ENCODE measurements at places on chromosomes 2 and 18. TPM values are rescaled to one million over a fixed set of nuclear protein-coding genes. Genes with fewer than 3 reads are reported as not detected.

INPP5D gene
- polyA plus RNA-seq = 7.5 TPM

LIMS2 gene
- polyA plus RNA-seq = 21.8 TPM

EFHD1 gene
- polyA plus RNA-seq = 72.5 TPM

SP140 gene
- 0.55 TPM for polyA plus RNA-seq

FBXO15 gene
- polyA plus RNA-seq = 1.0 TPM

SNED1 gene
- 10.8 TPM for polyA plus RNA-seq

IL36G gene
- polyA plus RNA-seq = not detected

PGAP1 gene
- 25.6 TPM for polyA plus RNA-seq

PRSS56 gene
- polyA plus RNA-seq = 0.15 TPM

ING5 gene
- polyA plus RNA-seq = 55.8 TPM

HOXD10 gene
- 194 TPM for polyA plus RNA-seq

GALM gene
- 62.7 TPM for polyA plus RNA-seq

TEX44 gene
- polyA plus RNA-seq = not detected

KCNG3 gene
- polyA plus RNA-seq = 0.96 TPM

MSTN gene
- polyA plus RNA-seq = 2.3 TPM

CMPK2 gene
- 3.3 TPM for polyA plus RNA-seq

FTCDNL1 gene
- polyA plus RNA-seq = 0.11 TPM

GBX2 gene
- polyA plus RNA-seq = 0.70 TPM

PELI1 gene
- 34.0 TPM for polyA plus RNA-seq

NEURL3 gene
- polyA plus RNA-seq = 9.0 TPM

REG1B gene
- polyA plus RNA-seq = not detected

COL4A4 gene
- polyA plus RNA-seq = 44.2 TPM

VAMP5 gene
- 41.4 TPM for polyA plus RNA-seq

GKN2 gene
- polyA plus RNA-seq = not detected

COPS7B gene
- 68.1 TPM for polyA plus RNA-seq

STPG4 gene
- 0.11 TPM for polyA plus RNA-seq

SIX2 gene
- polyA plus RNA-seq = 26.4 TPM

EMX1 gene
- polyA plus RNA-seq = 72.0 TPM

PRKAG3 gene
- not detected for polyA plus RNA-seq

SLC40A1 gene
- polyA plus RNA-seq = 145 TPM

TUBA4B gene
- 0.46 TPM for polyA plus RNA-seq

BMP10 gene
- polyA plus RNA-seq = not detected

CHPF gene
- polyA plus RNA-seq = 27.4 TPM

RAB10 gene
- 168 TPM for polyA plus RNA-seq

GPR39 gene
- polyA plus RNA-seq = 3.4 TPM

CHST9 gene
- 3.9 TPM for polyA plus RNA-seq

PLEKHA3 gene
- 30.6 TPM for polyA plus RNA-seq

GCG gene
- polyA plus RNA-seq = not detected

CYP20A1 gene
- polyA plus RNA-seq = 20.0 TPM

SERPINB7 gene
- 0.70 TPM for polyA plus RNA-seq

FSHR gene
- not detected for polyA plus RNA-seq

CHRNG gene
- 2.2 TPM for polyA plus RNA-seq

FEV gene
- polyA plus RNA-seq = not detected

FOXI3 gene
- polyA plus RNA-seq = 0.17 TPM

HADHA gene
- 208 TPM for polyA plus RNA-seq

C2orf92 gene
- 8.4 TPM for polyA plus RNA-seq

SERPINB4 gene
- not detected for polyA plus RNA-seq

ANO7 gene
- polyA plus RNA-seq = 1.9 TPM

ALPP gene
- not detected for polyA plus RNA-seq

AFTPH gene
- 30.5 TPM for polyA plus RNA-seq

NCKAP1 gene
- 147 TPM for polyA plus RNA-seq

FER1L5 gene
- polyA plus RNA-seq = 0.77 TPM

ZFP36L2 gene
- 112 TPM for polyA plus RNA-seq

TMEM200C gene
- 2.0 TPM for polyA plus RNA-seq

RTP5 gene
- not detected for polyA plus RNA-seq

REG3G gene
- polyA plus RNA-seq = not detected

CHRND gene
- 0.85 TPM for polyA plus RNA-seq

CHRNA1 gene
- 2.9 TPM for polyA plus RNA-seq

DSG4 gene
- 0.04 TPM for polyA plus RNA-seq
